HTR-8/SVneo (cell line): ENCODE measurements at places on chromosomes 5 and 9.

- no peak for DNase-seq
Measured at GRCh38 chr5:150113047-150113744, 26.8 kb upstream of the CSF1R start.

DNA sequence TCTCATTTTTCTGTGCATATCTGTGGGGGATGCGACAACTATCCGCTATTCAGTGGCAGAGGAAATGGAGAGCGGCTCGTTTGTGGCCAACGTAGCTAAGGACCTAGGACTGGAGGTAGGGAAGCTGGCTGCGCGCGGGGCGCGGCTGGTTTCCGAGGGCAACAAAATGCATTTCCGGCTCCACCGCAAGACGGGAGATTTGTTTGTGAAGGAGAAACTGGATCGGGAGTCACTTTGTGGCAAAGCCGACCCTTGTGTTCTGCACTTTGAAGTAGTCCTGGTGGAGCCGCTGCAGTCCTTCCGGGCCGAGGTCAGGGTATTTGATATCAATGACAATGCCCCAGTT lies 320 bp downstream of the PCDHB1 start:
- no peak for DNase-seq

GRCh38 chr5:75089137-75089536 lies 36.8 kb upstream of the GCNT4 start:
- DNase-seq: no peak

- no peak for DNase-seq
Measured at GRCh38 chr5:171541341-171541776, 121.9 kb downstream of the FGF18 start.

GRCh38 chr9:93861736-93862358 lies 93.3 kb downstream of the BARX1 start:
- DNase-seq: no peak

GRCh38 chr9:137188086-137188489 lies 272 bp downstream of the ANAPC2 start:
- no peak for DNase-seq

DNA sequence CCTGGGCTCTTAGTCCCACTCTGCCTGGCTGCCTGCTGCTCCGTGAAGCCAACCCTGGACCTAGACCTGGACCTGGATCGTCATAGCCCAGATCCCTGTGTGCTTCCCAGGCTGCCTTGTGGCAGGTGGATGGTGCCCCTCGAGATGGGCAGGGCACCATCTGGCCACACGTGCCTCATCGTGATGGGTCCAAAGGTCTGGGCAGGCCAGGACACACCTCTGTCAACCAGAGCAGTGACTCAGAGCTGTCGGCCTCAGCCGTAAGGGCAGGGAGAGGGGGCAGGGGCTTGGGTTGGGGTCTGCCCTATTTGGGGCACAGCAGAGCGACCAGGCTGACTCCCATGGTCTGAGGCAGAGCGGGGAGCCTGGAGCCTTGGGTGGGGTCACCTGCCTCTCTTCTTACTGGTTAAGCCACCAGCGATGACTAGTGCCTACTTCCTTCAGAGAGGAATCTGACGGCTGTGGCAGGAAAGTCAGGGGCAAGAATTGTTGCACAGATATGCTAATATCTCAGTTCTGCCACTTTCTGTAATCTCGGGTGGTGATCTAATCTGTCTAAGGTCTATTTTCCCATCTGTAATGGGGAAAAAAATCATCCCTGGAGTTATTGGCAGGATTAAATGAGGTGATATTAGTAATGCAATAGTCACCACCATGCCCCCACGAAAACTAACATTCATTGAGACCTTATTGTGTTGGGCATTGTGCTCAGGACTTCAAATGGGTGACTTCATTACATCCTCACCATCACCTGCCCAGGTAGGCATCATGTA lies 3.2 kb upstream of the CDHR2 start:
- no peak for DNase-seq

DNA sequence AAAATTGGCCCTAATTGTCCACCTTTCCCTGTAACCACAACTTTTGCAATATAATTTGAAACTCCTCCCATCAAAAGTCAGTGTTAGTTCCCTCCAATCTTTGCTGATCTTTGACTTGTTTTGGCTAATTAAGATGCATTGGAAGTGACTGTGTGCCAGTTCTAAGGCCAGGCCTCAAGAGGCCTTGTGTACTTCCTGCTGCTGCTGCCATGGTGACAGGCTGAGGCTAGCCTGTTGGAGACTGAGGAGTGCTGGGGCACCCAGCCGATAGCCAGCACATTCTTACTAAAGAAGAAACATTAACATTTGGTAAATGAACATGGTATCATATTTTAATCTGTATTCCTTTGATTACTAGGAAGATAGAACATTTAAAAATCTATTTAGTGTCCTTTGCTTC lies 86.5 kb downstream of the SREK1 start:
- DNase-seq: no peak

GRCh38 chr5:17995997-17996396 lies 361.7 kb downstream of the TAF11L14 start:
- no peak for DNase-seq

DNA sequence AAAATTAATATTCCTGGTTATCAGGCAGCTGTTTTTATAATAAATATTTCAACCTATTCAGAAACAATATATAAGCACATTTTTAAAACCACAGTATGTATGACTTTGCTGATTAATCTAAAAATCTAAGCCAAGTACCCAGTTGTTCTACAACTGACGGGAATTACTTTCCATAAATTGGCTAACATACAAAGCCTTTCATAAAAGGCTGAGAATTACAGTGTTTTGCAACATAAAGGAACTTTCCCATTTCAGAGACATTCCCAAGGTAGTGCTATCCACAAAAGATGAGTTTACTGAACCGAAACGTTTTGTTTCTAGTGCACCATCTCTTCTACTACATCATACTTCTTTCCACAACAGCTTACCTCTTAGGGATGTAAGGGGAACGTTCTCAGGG lies 7.2 kb downstream of the RNF145 start:
- DNase-seq: no peak

GRCh38 chr5:54672871-54673270 lies 155.3 kb downstream of the SNX18 start:
- no peak for DNase-seq

DNA sequence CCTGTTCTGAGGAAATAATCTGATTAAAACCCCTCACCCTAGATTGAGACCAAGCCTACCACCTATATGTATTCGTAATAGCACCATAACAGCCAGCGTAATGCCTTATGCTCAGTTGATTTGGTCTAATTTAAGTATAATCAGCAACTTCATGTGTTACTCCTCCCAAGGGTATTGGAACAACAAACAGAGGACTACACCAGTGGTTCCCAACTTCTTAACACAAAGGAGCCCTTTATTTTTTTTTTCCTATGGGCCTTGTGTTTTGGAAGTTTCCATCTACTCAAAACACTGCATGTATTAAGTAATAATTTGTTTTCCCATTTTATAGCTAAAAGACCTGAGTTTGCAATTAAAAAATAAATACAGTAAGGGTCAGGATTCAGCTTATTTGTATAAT lies 140.7 kb downstream of the ADAMTSL1 start:
- DNase-seq: no peak

DNA sequence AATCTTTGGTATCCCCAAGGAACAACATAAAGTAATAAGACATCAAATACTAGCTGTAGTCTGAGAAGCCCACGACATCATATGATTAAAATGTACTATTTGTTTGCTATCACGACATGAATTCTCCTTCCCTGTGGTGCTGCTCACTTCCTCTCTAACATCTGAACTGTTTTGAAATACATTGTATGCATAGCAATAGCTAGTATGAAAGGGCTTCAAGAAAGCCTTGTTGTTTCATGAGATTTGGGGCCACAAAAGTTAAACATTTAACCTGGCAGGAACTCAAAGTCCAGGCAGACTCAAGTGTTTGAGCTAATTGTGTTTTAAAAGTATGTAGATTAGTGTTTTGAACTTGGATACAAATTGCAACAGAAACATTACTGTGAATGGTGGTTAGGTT lies 237.4 kb upstream of the PTGER4 start:
- no peak for DNase-seq

- no peak for DNase-seq
Measured at GRCh38 chr9:134475011-134475790, 148.9 kb downstream of the RXRA start.

DNA sequence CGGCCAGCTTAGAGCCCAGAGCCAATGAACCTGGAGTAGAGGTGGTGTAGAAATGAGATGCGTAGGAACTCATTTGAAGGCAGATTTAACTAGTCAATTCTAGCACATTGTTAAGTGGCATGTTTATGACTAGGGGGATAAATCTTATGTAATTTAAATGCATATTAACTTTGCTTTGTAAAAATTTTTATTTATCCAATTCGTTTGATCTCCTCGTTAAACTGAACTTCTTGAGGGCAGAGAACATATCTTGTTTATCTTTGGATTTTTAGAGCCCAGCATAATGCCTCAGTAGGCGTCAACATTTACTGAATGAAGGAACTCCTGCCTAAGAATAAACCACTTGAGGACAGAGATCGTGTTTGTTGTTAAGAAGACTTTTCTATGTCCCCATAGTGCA lies 41.1 kb upstream of the ACOT12 start:
- DNase-seq: no peak

- no peak for DNase-seq
Measured at GRCh38 chr9:133029994-133030316, 842 bp upstream of the GTF3C5 start.

- no peak for DNase-seq
Measured at GRCh38 chr5:155258161-155258560, 244.6 kb downstream of the KIF4B start.

- DNase-seq: no peak
Measured at GRCh38 chr9:136010615-136011361, 49.6 kb upstream of the UBAC1 start.
